ENCODE measurements at places on chromosomes 3 and 15.

DNA sequence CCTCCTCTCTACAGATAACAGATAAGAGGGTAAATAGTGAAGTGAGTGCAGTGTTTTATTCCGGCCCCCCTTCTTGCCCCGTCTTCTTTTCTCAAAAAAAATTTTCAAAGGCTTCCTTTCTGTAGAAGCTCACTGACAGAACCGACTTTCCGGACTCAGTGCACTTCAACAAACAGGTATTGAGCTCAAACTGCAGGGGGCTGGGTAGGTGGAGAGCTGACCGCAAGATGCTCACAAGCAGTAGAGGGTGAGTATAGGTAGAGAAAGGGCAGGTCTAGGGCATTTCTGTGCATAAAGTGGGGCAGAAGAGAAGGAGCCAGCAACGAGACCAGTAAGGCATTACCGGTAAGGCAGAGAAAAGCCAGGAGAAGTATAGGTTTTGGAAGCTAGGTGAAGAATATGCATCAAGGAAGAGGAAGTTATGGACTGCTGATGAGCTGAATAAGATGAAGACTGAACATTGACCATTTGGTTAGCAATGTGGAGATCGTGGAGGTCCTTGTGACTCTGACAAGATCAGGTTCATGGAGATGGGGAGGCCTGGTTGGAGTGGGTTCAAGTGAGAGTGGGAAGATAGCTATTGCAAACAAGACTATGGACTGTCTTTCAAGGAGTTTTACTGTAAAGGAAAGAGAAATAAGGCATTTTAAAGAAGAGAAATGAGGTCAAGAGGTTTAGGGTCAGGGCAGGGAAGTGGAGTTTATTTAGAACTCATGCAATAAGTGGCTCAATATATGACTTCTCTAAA lies 97.4 kb downstream of the ST6GAL1 start:
- no peak for DNase-seq

- DNase-seq: no peak
Observed at GRCh38 chr3:114994554-114995341, 152.3 kb downstream of the ZBTB20 start.

DNA sequence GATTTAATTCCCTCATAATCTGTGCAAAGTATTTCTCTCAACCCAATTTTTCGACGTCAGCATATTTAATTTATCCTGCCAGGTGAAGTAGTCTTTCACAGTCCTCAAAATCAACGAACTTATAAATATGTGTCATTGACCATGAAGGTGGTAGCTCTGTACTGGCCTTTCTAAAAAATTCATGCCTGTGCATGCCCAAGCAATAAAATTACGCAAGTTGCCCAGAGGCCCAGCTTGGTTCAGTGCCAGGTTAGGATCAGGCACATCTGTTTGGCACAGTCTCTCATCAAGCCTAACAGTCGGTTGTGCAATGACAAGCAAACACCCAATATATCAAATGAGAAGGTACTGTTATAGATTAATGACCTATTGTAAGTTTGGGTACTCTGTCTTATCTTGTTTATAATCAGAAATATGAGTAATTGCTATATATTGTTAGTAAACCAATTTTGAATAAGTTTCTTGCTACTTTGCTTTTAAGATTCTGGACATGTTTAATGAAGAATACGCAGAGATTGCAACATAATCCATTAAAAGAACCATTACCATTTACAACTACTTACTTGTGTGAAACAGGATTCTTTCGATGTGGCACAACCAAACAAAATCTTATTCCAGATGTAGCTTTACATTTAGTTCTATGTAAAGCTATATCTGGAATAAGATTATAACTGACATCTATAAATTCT lies 159.0 kb upstream of the IL12A start:
- DNase-seq: no peak

DNA sequence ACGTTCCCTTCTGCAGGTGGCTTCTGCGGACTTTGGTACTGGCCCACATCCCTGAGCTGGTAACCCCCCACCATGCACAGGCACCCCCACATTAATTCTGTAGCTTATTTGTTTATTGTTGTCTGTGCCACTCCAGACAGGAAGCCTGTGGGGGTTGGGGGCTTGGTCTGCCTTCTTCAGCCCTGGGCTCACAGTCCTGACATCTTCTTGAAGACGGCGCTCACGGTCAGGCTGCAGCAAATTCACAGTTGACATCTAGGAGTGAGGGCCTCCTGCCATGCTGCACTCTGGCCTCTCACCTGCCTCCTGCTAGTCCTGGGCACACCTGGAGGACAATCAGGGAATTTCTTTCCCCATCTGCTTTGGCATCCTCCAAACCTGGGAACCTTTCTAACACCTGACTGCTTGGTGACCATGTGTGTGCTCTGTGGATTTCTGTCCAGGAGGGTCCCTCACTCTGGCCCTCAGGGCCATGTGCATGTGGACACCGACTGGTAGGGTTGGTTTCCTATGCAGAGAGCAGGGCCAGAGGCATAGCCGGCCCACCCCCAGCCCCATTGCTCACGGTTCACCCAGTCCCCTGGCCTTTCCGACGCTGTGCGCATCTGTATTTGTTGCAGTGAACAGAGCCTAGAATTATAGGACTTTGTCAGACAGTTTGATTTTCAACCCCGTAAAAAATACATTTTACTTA lies 68.8 kb downstream of the APBA2 start:
- no peak for DNase-seq

DNA sequence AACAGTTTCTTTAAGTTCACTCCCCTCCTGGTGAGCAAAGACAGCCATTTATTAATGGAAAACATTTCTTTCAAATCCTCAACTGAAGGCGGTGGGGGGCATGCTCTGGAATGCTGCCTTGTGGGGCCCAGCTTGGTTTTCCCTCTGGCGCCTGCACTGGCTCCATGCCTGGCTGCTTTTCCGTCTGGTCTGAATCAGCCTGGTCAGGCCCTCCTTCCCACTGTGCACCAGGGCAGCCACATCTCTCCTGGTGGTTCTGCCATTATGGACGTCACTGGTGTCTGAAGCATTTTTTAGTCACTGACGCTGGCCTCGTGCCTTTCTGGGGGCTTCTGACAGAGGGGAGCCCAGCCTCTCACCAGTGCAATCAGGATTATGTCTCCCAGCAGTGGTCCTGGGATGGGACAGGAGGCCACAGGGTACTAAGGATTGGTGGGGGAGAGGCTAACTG lies 57.6 kb upstream of the APEH start:
- DNase-seq: no peak

DNA sequence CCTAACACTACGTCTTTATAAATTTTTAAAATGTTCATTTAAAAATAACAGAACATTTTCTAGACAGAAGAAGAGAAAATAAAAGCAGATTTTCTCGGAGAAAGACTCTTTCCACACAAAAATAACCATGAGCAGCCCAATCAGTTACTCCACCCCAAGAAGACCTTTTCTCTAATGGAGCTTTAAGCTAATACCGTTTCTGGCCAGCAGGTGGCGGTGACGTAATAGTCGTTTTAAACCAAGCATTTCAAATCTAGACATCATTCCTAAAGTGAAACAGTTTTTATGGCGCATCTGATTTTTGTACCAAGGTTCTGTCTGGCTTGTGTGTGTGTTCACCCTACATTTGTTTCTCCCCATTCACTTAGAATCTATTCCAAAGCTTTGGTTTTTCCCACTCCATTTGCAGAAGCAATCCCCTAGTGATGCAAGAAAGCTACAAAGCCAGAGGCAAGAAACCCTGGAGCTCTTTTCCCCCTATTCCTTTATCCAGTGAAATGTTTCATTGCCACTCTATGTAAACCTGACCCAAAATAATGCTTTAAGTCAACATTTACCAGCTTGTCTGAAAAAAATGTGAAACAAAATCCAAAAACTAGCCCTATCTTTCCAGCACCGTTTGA lies 336.7 kb upstream of the IGF1R start:
- DNase-seq: peak; percentile 57

- peak; percentile 62 for DNase-seq
Observed at GRCh38 chr3:14508966-14509795, 31.0 kb downstream of the GRIP2 start.

- DNase-seq: no peak
Observed at GRCh38 chr3:144840866-144841265, 869.2 kb downstream of the DIPK2A start.

DNA sequence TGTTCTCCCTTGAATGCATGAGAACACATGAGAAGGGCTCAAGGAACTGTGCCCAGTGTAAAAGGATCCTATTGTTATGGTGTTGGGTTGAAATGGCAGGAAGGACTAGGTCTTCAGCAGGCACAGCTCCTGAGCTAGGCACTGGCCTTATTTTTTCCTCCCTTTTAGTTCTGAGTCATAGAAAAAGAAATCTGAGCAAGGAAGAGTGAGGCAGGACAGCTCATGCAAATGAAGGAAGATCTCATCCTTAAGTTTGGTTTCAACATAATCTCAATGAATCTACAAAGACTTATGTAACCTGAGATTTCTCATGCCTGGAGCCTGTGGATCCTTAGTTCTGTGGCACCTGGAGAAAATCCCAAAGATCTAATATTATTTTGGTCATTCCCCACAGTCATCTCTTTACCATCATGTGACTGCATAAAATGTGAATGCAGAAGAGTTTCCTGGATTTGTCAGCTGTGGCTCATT lies 188.6 kb upstream of the TBL1XR1 start:
- no peak for DNase-seq

- no peak for DNase-seq
Observed at GRCh38 chr15:92907896-92908712, 8.0 kb downstream of the CHD2 start.

DNA sequence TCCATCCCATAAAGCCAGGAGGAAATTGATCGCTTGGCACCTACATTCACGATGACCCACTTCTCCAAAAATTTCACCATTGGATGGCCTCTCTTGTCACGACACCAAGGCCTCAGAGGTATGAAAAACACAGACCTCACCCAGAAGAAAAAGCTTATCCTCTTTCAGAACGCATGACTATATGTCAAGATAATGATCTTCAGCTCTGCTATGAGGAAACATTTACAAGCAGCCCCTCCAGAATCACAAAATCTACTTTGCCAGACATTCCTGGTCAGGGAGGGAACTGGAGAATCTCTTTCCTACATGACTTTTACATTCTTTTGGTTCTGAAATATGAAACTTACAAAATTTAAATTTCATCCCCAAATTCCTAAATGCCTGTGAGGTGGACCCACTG lies 122.7 kb downstream of the WNT5A start:
- DNase-seq: no peak

DNA sequence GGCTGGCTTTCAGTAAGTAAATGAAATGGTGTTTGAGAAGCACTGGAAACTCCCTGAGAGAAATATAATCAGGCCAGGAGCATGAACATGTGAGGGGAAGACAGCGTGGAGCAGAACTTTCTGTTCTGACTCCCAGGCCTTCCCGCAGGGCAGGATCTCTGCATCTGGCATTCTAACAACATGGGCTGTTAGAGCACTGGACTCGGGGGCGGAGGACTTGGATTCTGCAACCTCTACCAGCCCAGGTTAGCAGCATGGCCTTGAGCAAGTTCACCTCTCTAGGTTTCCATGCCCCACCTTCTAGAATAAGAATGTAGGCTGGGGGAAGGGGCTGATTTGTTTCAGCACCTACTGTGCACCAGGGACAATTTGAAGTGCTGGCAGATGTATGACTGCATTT lies 12.5 kb upstream of the BFSP2 start:
- no peak for DNase-seq

- DNase-seq: no peak
Observed at GRCh38 chr15:62988701-62989100, 53.8 kb upstream of the TPM1 start.

DNA sequence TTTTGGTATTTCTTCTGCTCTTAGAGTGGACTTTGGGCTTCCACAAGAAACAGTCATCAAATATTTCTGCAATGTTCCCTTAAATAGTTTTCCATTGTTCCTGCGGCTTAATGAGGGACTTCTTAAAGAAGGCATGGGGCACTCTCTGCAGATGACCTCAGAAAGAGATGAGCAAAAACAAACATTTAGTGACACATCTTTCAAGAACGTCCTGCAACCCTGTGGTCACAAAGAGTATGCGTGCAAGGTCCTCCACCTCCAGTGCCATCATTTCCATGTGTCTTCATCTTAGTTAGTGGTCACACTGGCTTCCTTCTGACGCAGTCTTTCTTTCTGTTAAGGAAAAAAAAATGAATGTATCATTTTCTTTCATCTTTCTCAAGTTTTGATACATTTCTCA lies 56.2 kb downstream of the GREM1 start:
- no peak for DNase-seq

DNA sequence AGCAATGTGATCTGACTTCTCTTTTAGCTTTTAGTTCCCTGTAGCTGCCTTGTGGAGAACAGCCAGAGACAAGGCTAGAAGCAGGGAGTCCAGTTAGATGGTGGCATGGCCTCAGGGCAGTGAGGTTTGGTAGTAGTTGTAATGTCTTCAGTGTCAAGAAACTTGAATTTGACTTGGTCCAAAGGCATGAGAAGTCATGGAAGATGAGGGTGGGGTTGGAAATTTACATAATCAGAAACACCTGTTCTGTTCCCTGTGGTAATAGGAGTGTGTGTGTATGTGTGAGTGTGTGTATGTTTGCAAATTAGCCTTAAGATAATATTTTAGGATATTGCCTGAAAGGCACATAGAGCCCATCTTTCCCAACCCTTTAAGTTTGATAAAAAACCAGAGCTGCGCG lies 55.2 kb upstream of the GCNT3 start:
- no peak for DNase-seq

DNA sequence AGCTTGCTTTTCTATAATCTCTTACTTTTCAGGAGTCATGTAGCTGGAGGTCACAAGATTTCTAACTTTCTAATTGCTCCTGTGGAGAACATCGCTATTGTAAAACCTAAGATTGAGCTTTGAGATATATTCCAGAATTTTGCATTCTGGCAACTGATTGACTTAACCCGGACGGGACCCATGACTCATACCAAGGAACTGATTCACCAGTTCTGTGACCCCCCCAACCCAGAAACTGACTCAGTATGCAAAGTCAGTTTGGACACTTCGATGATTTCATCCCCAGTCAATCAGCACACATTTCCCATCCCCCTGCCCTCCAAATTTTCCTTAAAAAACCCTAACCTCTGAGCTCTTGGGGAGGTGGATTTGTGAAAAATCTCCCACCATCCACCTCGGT lies 396.5 kb upstream of the GBE1 start:
- DNase-seq: no peak

DNA sequence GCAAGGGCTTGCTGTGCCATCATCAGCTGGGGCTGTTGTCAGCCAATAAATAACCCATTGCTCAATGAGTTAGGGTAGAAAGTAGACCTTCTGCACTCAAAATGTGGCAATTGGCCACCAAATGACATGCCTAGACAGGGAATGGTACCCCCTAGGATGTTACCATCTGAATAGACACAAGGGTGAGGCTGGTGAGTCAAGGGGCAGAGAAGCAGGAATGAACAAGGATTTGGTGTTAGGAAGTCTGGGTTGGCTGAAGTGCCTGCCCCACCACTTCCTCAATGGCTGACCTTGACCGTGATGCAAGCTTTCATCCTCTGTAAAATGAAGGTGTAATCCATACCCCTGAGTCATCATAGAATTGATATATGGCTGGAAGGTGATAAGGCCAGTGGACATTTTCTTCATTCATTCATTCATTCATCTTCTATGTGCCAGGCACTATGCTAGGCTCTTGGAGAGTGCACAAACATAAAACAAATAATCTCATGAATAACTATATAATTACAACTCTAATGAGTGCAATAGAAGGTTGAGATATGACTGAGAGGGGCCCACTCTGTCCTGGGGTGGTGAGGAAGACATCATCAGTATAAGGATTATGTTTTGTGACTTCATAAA lies 4.4 kb upstream of the CA12 start:
- no peak for DNase-seq
